Activated naive CD8-positive, alpha-beta T cell treated with anti-CD3 and anti-CD28 coated beads, Interleukin-2, amount 10 ng/mL, durations not matched to agents 7 days and 5 days (primary cell): ENCODE measurements at places on chromosomes 5 and 9. TPM values are rescaled to one million over a fixed set of nuclear protein-coding genes. Genes with fewer than 3 reads are reported as not detected.

DNA sequence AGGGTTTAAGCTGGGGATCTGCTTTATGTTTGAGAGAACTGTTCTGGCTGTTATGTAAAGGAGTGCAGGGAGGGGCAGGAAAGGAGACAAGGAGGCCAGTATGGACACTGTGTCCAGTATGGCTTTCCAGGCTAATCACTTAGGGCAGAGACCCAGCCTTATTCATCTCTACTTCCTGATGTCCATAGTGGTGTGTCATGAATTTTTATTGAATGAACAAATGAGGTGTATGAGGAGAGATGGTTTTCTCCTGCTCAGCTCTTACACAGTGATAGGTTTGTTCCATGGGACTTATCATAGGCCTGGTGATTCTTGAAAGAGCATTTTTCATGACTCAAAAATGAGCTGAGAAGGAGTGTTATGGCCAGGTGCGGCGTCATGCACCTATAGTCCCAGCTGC is 20.5 kb upstream of the FGFR4 start:
- DNase-seq: no peak

GRCh38 chr5:14930486-14930885 is 58.9 kb upstream of the ANKH start:
- no peak for DNase-seq

- DNase-seq: no peak
Observed at GRCh38 chr9:89678396-89679015, 73.7 kb downstream of the GADD45G start.

GRCh38 chr5:94268226-94268625 is 350.2 kb downstream of the KIAA0825 start:
- no peak for DNase-seq

DNA sequence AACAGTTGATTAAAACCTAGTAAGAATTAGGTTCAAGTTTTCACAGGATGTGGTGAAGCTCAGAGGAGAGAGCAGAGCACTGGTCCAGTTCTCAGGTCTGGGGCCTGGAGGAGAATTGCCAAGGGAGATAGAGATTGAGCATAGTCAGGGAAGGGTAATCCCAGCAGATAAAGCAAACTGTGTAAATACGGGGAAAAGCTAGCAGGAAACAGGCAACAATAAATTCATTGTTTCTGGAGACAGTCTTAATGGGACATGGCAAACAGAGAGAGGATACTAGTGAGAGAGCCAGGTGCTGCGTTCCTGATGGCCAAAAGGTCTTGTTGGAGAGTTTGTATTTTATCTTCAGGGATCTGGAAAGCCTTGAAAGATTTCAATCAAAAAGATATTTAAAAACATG is 333.0 kb downstream of the PDE4D start:
- no peak for DNase-seq

GRCh38 chr9:90948156-90948555 is 146.5 kb downstream of the SYK start:
- no peak for DNase-seq

- DNase-seq: no peak
Observed at GRCh38 chr9:70656281-70656680, 241.8 kb upstream of the KLF9 start.

GRCh38 chr9:27108981-27109541 is at the start of gene TEK:
TSS of gene TEK (plus strand) at chr9:27109225. CDS start at chr9:27109591, 366 bp downstream.
- DNase-seq: no peak

GRCh38 chr5:93755716-93756115 is 14.3 kb upstream of the POU5F2 start:
- DNase-seq: no peak

GRCh38 chr5:100706776-100707175 is 171.6 kb downstream of the FAM174A start:
- no peak for DNase-seq

- no peak for DNase-seq
Observed at GRCh38 chr5:61689153-61689846, 357.2 kb downstream of the ZSWIM6 start.

DNA sequence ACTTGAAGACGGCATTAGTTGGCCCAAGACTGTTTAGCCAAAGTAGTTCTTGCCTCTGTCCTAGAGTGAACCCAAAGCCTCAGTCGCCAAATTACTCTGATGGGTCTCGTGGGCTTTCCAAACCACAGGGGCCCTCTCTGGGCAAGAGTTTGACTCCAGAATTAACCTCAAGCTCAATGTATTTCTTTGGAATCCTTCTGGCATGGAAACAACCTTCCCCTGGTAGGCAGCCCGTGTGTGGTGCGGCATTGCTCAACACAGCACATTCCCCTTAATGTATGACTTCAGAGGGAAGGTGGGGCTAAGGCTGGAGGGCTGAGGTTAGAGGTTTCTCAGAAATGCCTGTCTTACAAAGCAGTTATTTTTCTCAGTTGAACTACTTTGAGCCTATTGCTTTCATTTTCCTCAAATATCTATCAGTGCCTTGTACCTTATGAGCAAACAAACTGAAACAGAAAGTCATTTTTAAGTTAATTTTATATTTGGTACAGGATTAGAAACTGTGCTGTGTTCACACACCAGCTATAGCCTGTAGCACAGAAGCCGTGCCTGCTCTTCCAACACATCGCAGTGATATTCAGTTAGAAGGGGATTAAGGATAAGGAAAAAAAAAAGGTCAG is 123.9 kb upstream of the HAPLN1 start:
- DNase-seq: peak; percentile 34

DNA sequence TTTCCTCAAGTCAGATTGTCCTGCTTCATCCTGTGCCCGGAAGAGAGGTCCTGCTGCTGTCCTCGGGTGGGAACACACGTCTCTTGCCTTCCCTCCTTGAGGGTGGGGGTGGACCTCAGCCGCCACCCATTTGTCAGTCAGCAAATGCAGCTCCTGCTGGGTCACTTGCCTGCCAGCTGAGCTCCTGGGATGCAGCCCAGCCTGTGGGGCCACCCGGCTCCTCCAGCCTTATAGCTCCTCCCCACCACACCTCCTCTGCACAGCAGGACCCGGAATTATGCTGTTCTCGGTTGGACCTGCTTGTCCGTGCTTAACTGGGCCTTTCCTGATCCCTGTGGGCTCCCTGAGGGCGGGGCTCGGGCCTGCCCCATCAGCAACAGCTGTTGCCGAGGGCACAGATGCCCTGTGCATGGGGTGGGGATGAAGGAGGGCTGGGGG is 52.7 kb downstream of the RXRA start:
- no peak for DNase-seq

GRCh38 chr5:180253036-180253824 is 38.7 kb downstream of the MAPK9 start:
- DNase-seq: no peak

- no peak for DNase-seq
Observed at GRCh38 chr5:116912221-116912620, 337.6 kb upstream of the SEMA6A start.

DNA sequence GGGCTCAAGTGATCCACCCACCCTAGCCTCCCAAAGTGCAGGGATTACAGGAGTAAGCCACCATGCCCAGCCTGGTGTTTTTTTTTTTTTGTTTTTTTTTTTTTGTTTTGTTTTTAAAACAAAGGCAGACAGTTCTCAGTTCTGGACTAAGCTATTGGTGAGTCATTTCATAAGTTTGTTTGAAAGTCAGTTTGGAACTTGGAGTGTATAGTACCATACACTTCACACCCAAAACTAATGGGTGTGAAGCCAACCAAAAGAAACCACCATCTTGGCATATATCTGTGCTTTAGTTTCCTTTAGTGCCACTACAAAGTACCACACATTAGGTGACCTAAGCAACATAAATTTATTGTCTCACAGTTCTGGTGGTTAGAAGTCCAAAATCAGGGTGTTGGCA is 13.4 kb downstream of the MAST4 start:
- no peak for DNase-seq

DNA sequence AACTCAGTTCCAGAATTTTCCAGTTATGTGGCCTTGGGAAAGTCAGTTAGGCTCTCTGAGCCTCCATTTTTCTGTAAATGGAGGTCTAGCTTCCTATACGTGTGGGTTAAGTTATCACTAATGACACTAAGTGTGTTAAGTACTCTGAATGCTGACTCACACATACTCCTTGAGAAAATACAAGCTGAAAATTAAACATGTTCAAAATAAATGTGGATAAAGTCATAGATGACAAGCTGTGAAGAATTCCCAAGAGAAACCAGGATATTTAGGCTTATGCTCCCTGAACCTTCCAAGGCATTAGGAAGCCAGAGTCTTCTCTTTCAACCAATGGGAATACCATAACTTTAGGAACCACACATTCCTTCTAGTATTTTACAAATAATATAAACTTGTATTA is 58.1 kb downstream of the ABCA1 start:
- no peak for DNase-seq

DNA sequence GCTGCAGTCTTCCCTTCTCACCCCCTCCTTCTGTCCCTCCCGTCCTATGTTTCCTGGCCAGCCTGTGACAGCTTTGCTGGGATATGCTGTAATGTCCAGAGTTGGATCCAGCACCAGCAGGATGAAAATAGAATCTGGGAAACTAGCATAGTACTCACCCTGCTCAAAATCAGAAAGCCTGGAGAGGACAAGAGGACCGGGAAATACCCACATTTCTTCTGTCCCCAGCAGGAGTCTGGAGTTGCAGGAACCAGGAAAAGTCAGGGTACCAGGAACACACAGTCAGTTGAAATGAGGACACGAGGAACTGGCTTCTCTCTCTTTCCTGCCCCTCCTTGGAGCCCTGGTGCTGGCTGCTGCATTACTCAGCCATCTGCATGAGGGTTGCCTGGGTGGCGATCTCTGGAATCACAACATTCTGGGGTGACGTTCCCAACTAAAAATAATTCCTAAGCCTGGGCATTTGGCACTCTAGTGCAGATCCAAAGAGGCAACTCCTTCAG is 59.6 kb upstream of the NFIL3 start:
- DNase-seq: no peak

DNA sequence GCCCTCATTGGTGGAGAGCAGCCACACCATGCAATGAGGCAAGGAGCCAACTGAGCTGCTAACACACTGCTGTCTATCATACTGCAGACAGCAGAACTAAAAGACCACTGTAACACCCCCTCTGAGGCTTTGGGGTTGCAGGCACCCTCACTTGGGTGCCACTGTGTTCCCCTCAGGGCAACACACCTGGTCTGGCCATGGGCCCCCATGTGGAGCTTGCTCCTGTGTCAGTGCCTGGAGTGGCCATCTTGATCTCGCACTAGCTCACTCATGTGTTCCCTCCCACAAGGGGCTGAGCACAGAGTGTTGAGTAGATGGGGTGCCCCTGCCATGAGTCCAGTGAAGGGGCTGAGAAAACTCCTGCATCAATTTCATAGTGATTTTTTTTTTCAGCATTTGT is 532.4 kb upstream of the FTMT start:
- DNase-seq: no peak

Gene DIRAS2
- not detected for total RNA-seq

Gene FREM1
- total RNA-seq: not detected

Gene SPATA31E1
- not detected for total RNA-seq

Gene OLFM1
- not detected for total RNA-seq

Gene BICD2
- 31.5 TPM for total RNA-seq

Gene ORM2
- total RNA-seq: not detected

Gene KCTD16
- total RNA-seq: 0.22 TPM

Gene IFNA14
- not detected for total RNA-seq

Gene CCDC192
- not detected for total RNA-seq

Gene FIBCD1
- total RNA-seq: not detected

Gene GABRA6
- total RNA-seq: not detected
